Transverse colon (tissue), 4 donors: ENCODE measurements at places on chromosomes 1 and 21. TPM values are rescaled to one million over a fixed set of nuclear protein-coding genes. Genes with fewer than 3 reads are reported as not detected.

- H3K4me1 ChIP-seq, result no peaks in the 10 kb centered on the region
- no peak overlapping the region for H3K4me3 ChIP-seq
- peak overlapping the region; percentile 74 for H3K27ac ChIP-seq
- no peak for DNase-seq
- no peaks in the 10 kb centered on the region for H3K36me3 ChIP-seq
- H3K27me3 ChIP-seq, result no peaks in the 10 kb centered on the region
Measured at GRCh38 chr21:26801498-26801897, 43.7 kb downstream of the ADAMTS1 start.

DNA sequence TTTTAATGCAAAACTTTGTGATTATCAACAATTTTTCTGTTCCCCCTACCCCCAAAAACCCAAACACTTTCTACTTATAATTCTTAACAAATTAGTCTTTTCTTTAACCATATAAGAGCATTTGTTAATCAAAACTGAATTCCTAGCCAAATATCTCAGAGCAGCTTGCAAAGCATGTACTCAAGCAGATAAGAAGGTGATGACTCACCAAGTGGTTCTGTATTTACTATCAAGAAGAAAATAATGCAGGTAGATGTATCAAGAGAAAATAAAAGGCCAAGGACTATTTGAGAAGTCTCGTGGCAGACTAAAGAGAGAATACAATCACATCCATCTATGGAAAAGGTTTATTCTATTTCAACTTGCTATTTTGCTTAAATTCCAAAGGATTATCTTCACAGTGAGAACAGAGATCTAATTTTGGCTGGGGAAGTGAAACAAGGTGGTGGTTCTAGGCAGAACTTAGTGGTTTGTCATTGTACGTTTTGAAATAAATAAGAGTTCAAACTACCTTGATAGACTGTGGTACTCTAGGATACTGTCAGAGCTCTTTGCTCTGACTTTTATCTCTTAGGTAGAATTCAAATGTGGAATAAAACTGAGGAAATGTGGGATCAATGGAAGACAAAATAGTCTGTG is 94.7 kb upstream of the NRIP1 start:
- H3K36me3 ChIP-seq, result no peaks in the 10 kb centered on the region
- no peaks in the 10 kb centered on the region for H3K4me1 ChIP-seq
- DNase-seq, result no peak
- H3K4me3 ChIP-seq, result no peak overlapping the region

DNA sequence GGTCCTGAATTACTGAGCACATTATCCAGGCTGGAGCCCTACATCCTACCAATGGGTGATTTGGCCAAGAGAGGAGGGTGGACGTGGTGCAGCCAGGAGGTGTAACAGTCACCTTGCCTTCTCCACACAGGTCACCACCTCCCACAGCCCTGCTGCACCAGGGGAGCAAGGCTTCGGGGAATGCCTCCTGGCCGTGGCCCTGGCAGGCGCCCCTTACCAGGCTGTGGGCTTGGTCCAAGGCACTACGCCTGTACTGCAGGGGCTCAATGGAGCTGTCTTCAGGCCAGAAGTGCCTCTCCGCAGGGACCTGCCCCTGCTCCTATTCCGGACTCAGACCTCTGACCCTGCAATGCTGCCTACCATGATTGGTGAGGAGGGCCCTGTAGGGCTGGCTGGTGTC is 26.0 kb downstream of the HMGCS2 start:
- peaks cover 9% of the 10 kb centered on the region for H3K4me1 ChIP-seq
- peak overlapping the region; percentile 3 for H3K27ac ChIP-seq
- no peaks in the 10 kb centered on the region for H3K27me3 ChIP-seq
- no peak for DNase-seq
- no peak overlapping the region for H3K4me3 ChIP-seq

GRCh38 chr1:29990304-29990703 is 733.1 kb downstream of the MATN1 start:
- no peak for DNase-seq
- no peaks in the 10 kb centered on the region for H3K27me3 ChIP-seq
- H3K27ac ChIP-seq, result no peak overlapping the region
- no peaks in the 10 kb centered on the region for H3K36me3 ChIP-seq
- no peak overlapping the region for H3K4me3 ChIP-seq
- no peaks in the 10 kb centered on the region for H3K4me1 ChIP-seq

DNA sequence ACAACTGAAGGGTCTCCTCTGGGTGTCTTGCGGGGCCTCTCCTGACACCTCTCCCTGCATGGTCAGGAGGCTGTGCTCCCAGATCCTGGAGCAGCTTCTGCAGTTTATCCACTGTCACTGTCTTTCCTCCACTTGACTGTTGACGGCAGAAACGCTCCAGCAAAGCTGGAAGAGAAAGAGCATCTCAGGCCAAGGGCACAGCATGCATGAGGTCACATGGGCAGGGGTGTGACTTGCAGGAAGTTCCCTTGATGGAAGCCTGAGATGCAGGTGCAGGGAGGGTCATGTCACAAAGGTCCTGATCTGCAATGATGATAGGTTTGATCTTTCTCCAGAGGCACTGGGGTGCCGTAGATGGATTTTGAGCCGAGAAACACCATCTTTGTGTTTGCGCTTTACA is 23.3 kb downstream of the SLC44A3 start:
- no peak overlapping the region for H3K4me3 ChIP-seq
- no peak for DNase-seq
- H3K4me1 ChIP-seq, result no peaks in the 10 kb centered on the region

GRCh38 chr1:26991310-26992116 is 2.0 kb upstream of the TRNP1 start:
- H3K4me1 ChIP-seq, result peaks cover 13% of the 10 kb centered on the region
- H3K36me3 ChIP-seq, result no peaks in the 10 kb centered on the region
- no peak overlapping the region for H3K4me3 ChIP-seq
- H3K27ac ChIP-seq, result no peak overlapping the region

- DNase-seq, result no peak
- H3K4me3 ChIP-seq, result no peak overlapping the region
- H3K36me3 ChIP-seq, result no peaks in the 10 kb centered on the region
- no peaks in the 10 kb centered on the region for H3K27me3 ChIP-seq
Measured at GRCh38 chr1:68010090-68010489, 40.3 kb downstream of the DIRAS3 start.

DNA sequence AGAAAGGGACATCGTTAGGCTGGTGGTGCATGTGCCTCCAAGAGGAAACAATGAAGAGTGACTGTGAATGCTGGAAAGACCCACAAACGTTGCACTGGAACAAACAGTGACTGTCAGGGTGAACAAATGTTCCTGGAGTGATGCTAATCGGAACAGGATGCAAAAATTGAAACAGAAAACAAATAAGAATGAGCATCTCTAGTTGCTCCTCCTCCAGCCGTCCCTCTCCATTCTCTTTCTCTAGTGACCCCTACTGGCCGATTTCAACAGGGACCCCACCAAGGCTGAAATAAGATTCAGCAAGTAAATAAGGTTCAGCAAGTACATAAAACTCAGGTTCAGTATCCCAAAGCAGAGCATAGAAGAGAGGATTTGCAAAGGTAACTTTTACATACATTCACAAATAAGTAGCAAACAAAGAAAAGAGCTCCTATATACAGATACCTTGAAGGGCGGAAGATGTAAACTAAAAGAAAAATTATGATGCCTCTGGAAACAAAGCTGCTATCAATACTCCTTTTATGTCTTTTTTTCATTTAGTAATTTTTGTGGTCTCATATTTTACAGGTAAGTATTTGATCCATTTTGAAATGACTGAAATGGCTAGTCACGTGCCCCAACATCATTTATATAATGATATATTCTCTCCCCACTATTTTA is 836.1 kb upstream of the ADAMTS5 start:
- peak; percentile 39 for DNase-seq
- H3K27me3 ChIP-seq, result no peaks in the 10 kb centered on the region
- no peak overlapping the region for H3K27ac ChIP-seq
- H3K4me1 ChIP-seq, result no peaks in the 10 kb centered on the region

Gene PADI2
- 232 TPM for total RNA-seq

Gene IL12RB2
- not detected for total RNA-seq

Gene CEP350
- 60.3 TPM for total RNA-seq

Gene FAM229A
- total RNA-seq, result 12.1 TPM

Gene RIMS3
- total RNA-seq, result 5.6 TPM
